ENCODE measurements at places on chromosomes 2 and 18.

DNA sequence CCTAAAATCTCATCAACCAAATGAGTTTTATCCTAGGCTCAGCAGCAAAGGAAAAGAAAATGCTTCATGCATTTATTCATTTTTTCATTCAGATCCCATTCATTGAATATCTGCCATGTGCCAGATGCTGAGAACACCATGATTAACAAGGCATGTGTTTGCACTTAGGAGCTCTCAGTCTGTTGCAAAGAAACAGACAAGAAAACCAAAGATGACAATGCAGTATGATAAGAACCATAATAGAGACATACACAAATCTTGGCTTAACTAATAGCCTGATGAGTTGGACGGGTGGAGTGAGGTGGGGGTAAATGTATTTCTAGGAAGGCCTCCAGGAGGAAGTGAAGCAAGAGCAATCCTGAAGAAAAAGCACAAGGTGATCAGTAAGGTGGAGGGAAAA is 177.8 kb upstream of the SCN7A start:
- no peak for DNase-seq

GRCh38 chr2:25141120-25141519 is 27.3 kb downstream of the POMC start:
- DNase-seq, result no peak

- DNase-seq, result no peak
These were observed 210.3 kb upstream of the RBMS1 start for GRCh38 chr2:160703648-160704585.

GRCh38 chr2:35454966-35455638 is 900.5 kb upstream of the CRIM1 start:
- no peak for DNase-seq

GRCh38 chr2:30334762-30335363 is 103.5 kb downstream of the LBH start:
- no peak for DNase-seq

- DNase-seq, result no peak
These were observed 187.8 kb upstream of the COL3A1 start for GRCh38 chr2:188786368-188786841.

- no peak for DNase-seq
These were observed 56.1 kb downstream of the NEDD4L start for GRCh38 chr18:58100154-58100553.

DNA sequence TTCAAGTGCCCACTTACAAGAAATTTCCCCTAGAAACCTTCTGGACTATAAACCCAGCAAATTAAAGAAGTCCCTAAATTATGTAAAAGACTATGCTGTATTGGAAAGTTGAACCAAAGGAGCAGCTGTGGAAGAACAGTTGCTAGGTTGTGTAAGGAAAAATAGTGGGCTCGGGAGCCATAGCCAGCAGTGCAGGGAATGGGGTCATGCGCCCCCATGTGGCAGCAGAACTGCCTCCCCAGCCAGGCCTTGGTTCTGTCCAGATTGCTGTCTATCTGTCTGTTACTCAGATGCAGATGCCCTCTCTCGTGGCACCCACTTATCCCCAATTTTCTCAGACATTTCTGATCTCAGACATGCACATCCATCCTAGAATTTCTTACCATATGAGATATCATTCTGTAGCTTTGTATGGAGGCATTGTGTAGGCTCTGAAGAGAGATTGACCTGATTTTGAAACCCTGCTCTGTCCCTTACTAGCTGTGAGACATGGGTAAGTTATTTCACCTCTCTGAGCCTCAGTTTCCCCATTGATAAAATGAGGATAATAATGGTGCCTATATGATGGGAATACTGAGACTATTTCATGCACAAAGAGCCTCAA is 258.3 kb downstream of the SS18 start:
- DNase-seq, result peak; percentile 7

Data from AG04450 (cell line).